ENCODE measurements at places on chromosomes 6 and 20.

- DNase-seq: no peak
Observed at GRCh38 chr20:208942-209566, 18.0 kb upstream of the DEFB129 start.

DNA sequence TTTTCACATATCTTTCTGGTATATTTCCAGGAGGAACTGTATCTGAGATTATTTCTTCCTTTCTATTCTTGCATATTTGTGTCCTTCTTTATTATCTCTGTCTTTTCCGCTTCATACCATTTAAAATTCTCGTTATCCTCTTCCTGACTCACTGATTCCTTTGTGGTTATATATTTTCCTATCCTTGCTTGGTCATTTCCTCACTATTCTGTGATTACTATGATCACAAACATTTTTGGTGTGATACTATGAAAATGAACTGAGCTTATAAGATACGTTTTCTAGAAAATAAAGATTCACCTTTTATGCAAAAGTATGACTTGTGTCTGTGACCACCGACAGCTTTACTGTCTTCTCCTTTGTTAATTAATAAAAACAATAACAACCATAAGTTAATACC is 26.5 kb upstream of the MYCT1 start:
- no peak for DNase-seq

DNA sequence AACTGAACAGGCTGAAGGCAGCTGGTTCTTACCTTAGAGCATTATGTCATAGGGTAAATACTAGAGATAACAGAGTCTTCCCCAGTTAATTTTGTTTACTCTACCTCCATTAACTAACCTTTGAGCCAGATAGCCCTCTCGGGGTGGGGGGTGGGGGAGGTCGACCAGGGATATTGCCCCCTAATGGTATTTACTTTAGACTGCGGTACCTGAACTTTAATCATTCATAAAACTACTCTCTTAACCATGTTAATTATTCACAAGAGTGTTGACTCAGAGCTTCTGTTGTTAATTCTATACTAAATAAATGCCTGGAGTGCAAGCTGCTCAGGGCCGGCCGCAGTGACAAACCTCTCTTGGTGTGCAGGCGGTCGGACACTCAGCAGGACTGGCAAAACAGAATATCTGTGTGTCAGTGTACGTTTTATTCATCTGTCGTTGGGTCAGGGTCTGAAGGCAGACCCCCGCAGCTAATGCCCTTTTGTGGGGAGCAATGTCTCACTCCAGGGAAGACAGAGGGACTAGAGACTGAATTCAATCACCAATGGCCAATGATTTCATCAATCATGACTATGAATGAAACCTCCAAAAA is 152.4 kb upstream of the COL21A1 start:
- no peak for DNase-seq

- no peak for DNase-seq
Observed at GRCh38 chr6:30781743-30782424, 37.5 kb upstream of the IER3 start.

GRCh38 chr6:39493174-39493573 is 170.7 kb upstream of the KCNK16 start:
- no peak for DNase-seq

DNA sequence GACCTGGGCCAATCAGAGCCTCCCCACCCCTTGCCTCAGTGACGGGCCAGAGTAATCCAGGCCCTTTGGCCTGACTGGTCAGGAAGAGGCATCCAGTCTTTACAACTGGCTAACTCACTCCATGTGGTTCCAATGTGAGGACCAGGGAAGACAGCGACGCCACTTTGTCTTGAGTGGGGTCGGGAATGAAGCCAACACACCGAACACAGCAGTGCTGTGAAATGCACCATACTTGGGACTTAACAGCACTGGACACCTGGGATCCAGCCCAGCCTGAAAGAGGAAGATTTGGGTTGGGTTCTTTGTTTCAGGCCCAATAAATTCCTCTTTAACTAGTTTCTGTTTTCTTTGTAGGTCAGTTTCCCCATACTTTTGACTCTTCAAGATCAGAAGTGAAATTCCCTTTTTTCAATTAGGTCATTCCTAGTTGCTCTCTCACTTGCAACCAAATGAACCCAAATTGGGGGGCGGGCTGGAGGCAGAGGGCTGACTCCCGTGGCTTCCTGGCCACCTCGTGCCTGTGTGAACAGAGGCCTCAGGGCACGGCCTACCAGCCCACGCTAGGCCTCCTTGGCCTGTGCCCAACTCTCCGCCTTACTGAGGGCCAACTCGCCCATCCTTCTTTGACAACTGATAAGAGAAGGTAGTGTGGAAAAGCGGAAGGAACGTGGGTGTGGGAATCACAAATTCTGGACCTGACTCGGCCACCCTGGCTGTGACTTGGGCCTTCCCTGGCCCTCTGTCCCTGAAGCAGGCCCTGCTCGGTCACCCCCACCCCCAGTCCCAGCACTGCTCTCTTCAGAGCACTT is 17.1 kb downstream of the SULF2 start:
- DNase-seq: no peak

DNA sequence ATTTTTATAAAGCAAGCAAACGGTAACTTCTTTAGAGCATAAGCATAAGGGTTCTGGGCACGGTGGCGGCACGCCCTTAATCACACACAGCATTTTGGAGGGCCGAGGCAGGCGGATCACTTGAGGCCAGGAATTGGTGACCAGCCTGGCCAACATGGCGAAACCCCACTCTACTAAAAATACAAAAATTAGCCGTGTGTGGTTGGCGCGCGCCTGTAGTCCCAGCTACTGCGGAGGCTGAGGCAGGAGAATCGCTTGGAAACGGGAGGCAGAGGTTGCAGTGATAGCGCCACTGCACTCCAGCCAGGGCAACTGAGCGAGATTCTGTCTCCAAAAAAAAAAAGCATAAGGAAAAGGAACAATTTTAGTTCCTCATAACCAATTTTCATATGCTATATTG is 2.6 kb downstream of the SENP6 start:
- no peak for DNase-seq

DNA sequence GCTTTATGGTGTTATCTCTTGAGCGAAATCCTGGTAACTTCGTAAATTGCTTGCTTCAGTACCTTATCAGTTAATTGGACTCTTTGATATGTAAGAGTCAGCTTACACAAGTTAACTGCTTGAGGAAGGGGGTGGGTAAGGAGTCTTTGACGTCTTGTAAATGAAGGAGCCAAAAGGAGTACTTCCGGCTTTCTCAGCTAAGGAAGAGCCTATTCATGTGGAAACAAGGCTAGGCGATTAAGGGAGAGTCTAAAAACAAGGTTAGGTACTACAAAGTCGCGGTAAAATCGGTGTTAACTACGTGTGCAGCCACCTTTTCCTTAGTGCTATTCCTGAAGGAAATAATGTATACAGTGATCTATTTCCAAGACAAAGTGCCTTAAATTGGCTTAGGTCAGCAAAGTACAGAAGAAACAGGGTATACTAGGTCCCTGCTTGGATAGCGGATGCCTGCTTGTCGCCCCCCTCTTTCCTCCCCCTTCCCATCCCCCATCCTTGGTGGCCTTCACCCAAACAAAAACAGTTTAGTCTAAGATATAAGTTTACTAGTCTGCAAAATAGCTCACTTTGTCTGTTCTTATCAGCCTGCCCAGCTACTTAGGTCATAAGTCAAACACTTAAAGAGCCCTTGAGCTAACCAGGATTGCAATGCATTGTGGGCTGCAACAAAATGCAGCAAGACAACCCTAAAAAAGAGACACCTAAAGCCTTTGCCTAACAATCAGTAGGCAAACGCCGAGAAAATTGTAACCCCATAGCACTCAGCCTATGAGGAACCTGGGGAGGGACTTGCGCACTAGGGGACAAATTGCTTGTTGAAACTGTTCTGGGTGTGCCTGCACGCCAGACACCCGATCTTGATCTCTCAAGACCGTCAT is 147.3 kb downstream of the TRIM27 start:
- no peak for DNase-seq

DNA sequence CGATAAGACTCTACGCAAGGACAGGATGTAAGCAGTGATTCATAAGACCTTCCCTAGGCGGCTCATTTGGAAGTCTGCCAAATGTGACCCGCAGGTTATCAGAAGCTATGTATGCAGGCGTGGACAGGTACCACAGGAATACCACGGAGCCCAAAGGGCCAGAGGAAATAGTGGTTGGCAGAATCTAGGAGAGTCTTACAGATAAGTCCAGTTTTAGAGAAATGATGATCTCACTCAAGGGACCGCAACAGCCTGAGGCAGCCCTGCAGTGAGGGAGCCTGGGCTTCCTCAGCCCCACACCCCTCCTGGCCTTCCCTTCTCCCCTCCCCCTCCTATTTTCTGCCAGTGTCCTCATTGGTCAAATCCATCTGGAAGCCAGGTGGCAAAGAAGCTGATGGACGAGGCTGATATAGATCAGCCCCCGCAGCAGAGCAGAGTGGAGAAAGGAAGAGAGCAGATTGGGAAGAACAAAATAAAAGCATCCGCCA is 110.6 kb downstream of the FNDC1 start:
- DNase-seq: no peak

- DNase-seq: no peak
Observed at GRCh38 chr6:75893776-75894152, 144.7 kb downstream of the MYO6 start.

DNA sequence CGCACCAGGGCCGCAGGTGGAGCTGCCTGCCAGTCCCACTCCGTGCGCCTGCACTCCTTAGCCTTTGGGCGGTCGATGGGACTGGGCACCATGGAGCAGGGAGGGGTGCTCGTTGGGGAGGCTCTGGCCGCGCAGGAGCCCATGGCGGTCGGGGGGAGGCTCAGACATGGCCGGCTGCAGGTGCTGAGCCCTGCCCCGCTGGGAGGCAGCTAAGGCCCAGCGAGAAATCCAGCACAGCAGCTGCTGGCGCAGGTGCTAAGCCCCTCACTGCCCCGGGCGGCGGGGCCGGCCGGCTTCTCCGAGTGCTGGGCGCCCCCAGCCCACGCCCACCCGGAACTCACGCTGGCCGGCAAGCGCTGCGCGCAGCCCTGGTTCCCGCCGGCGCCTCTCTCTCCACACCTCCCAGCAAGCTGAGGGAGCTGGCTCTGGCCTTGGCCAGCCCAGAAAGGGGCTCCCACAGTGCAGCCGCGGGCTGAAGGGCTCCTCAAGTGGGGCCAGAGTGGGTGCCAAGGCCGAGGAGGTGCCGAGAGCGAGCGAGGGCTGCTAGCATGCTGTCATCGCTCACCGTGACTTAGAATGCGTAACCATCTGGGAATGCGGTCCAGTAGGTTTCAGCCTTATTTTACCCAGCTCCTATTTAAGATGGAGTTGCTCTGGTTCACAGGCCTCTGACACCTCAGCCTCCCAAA is 77.3 kb downstream of the C6orf52 start:
- DNase-seq: no peak

- no peak for DNase-seq
Observed at GRCh38 chr6:15342114-15342513, 96.2 kb downstream of the JARID2 start.

GRCh38 chr20:4216866-4217265 is 201.5 kb upstream of the RNF24 start:
- no peak for DNase-seq

DNA sequence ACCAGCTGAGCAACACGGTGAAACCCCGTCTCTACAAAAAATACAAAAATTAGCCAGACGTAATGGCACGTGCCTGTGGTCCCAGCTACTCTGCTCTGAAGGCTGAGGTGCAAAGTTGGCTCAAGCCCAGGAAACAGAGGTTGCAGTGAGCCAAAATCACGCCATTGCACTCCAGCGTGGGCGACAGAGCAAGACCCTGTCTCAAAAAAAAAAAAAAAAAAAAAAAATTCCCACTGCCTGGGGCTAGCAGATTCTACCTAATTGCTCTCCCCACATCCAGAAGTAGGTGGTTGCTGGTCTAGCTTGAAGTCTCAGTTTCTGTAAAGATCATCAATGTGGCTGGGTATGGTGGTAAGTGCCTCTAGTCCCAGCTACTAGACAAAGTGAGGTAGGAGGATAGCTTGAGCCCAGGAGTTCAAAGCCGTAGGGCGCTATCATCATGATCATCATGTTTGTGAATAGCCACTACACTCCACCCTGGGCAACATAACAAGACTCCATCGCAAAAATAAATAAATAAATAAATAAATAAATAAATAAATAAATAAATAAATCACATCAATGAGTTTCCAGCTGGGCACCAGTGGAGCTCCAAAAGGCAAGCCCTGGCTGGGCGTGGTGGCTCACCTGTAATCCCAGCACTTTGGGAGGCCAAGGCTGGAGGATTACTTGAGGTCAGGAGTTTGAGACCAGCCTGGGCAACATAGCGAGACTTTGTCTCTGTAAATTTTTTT is 6.3 kb upstream of the AP5S1 start:
- DNase-seq: no peak

GRCh38 chr6:138857775-138858174 is 61.9 kb downstream of the ECT2L start:
- DNase-seq: no peak

- DNase-seq: peak; percentile 48
Observed at GRCh38 chr6:109690373-109690736, 647 bp downstream of the AK9 start.

GRCh38 chr6:11397622-11398450 is 139.7 kb upstream of the TMEM170B start:
- DNase-seq: no peak

DNA sequence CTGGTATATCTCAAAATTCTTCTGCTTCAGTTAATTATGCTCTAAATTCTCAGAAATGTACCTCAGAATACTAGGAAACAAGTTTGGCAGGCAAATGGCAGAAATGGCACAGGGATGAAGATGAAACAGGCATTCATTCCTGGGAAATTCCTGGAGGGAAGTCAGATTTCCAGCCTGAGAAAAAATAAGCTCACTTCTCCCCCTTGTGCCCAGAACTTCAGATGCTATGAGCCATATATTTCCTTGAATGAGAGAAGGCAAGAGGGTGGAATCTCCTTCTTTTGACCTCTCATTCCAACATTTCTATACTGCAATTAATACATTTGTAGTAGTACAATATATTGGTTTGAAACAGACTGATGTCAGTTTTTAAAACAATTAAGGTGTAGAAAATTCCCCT is 22.8 kb downstream of the RGS17 start:
- DNase-seq: no peak

GRCh38 chr6:10419749-10420545 is 5.1 kb upstream of the TFAP2A start:
- no peak for DNase-seq

GRCh38 chr6:5341845-5342244 is 80.5 kb downstream of the FARS2 start:
- no peak for DNase-seq

- no peak for DNase-seq
Observed at GRCh38 chr6:159875194-159875593, 15.6 kb upstream of the MAS1 start.

GRCh38 chr6:149230712-149231460 is 86.6 kb upstream of the TAB2 start:
- DNase-seq: no peak

- no peak for DNase-seq
Observed at GRCh38 chr6:13990796-13991195, 66.0 kb downstream of the RNF182 start.

Data from stimulated activated CD4-positive, alpha-beta T cell treated with anti-CD3 and anti-CD28 coated beads, TNF-alpha, amount 100 ng/mL, for 48 hours (primary cell).